ENCODE measurements at places on chromosomes 6 and 20.

- peaks cover 13% of the 10 kb centered on the region for H3K4me1 ChIP-seq
- DNase-seq = no peak
- H3K27ac ChIP-seq = no peak overlapping the region
- H3K4me3 ChIP-seq = no peak overlapping the region
- H3K27me3 ChIP-seq = no peaks in the 10 kb centered on the region
These were observed 15.8 kb downstream of the ID4 start for GRCh38 chr6:19852927-19853326.

GRCh38 chr20:50321797-50322480 lies 131.3 kb downstream of the CEBPB start:
- no peak for DNase-seq
- peaks cover 14% of the 10 kb centered on the region for H3K36me3 ChIP-seq
- H3K27me3 ChIP-seq = no peaks in the 10 kb centered on the region
- peak overlapping the region; percentile 87 for H3K27ac ChIP-seq

- peak; percentile 74 for DNase-seq
- peak overlapping the region; percentile 77 for H3K4me3 ChIP-seq
- H3K27ac ChIP-seq = peak overlapping the region; percentile 98
- peaks cover 44% of the 10 kb centered on the region for H3K36me3 ChIP-seq
- no peaks in the 10 kb centered on the region for H3K27me3 ChIP-seq
These were observed 142.0 kb upstream of the ZNF217 start for GRCh38 chr20:53735536-53736050.

- no peak overlapping the region for H3K4me3 ChIP-seq
- no peaks in the 10 kb centered on the region for H3K4me1 ChIP-seq
- H3K36me3 ChIP-seq = peaks cover 7% of the 10 kb centered on the region
- no peaks in the 10 kb centered on the region for H3K27me3 ChIP-seq
- H3K27ac ChIP-seq = no peak overlapping the region
These were observed 54.3 kb upstream of the SLC2A12 start for GRCh38 chr6:134106702-134107101.

Measured in Calu3 (cell line).